ENCODE measurements at places on chromosomes 16 and 17.

- no peak for DNase-seq
These were observed 27.5 kb upstream of the HLF start for GRCh38 chr17:55237268-55237667.

DNA sequence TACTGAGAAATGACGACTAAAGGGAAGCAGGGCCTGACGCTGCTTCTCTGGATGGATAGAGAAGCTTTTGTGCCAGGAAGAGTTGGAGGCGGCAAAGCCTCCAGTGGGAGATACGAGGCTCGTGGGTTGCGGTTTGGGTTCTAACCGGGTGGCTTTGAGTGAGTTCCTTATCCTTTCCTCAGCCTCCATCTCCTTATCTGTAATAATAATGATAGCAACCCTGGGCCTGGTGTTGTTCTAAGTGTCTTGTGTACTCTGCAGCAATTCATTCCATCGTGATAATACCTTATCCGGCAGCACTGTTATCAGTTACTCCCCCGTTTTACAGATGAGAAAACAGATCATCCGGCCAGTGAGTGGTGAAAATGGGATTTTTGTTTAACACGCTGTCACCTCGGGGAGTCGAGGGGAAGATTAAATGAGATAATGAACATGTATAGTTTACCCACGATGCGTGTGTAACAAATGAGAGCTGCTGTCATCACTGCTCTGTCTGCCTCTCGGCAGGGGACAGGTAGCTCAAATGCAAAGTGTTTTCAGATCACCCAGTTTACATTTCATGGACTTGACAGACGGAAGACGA lies 52.0 kb upstream of the LHX1 start:
- DNase-seq = no peak

DNA sequence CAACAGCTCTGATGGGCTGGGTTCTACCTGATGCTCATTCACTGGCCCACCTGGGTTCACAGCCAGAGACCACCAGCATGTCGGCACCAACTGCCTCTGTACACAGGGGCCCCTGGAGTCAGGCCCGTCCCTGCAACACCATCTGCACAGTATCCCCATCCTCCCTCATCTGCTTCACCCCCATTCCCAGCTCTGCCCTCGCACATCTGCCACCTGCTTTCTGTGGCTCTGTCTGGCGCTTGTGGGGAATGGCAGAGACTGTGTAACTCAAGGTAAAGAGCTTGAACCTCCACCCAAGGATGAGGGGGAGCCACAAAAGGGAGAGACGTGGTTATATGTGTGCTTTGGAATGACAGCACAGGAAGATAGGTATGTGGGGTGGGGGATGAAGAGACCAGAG lies 27.2 kb downstream of the SMPD3 start:
- no peak for DNase-seq

GRCh38 chr16:67858500-67858899 lies 11.0 kb upstream of the CENPT start:
- no peak for DNase-seq

- no peak for DNase-seq
These were observed 255.6 kb upstream of the HSBP1 start for GRCh38 chr16:83552228-83552627.

DNA sequence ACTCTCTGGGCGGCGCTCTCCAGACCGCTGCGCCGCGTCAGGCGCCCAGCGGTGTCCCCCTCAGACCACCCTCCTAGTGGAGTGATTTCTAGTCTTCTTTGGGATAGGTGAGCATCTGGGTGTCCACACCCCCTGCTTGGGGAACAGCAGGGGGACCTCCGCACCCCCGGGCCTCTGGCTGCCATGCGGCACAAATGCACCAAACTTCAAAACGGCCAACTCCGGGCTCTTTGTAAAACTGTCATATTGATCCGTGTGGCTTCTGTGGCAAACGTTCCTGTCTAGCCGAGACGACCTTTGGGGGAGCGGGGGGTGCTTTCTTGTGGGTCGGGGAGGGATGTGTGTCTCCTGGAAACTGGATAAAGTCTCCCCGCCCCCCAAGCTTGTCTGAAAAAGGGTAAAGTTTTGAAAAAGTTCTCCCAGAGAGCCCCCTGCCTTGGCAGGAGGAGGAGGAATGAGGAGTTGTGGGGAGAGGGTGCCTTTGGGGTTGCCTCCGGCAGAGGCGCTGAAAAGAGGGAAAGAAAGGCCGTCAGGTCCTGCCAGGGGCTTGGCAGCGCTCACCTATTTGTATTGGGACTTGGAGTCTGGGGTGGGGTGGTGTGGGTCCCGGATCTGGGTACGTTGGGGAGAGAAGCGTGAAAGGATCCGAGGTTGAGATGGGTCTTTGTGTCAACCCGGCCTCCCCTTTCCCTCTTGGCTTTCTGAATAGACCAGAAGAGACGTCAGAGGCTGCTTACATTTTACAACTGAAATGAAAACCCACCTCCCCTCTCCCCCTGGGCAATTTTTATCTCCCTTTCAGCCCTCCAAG lies 2.2 kb upstream of the CHD3 start:
- DNase-seq = no peak

- DNase-seq = peak; percentile 69
These were observed 38.9 kb downstream of the MRPS23 start for GRCh38 chr17:57810721-57811637.

- no peak for DNase-seq
These were observed 30.2 kb upstream of the ULK2 start for GRCh38 chr17:19897903-19898302.

- DNase-seq = no peak
These were observed 233.8 kb upstream of the GSE1 start for GRCh38 chr16:85379041-85380001.

DNA sequence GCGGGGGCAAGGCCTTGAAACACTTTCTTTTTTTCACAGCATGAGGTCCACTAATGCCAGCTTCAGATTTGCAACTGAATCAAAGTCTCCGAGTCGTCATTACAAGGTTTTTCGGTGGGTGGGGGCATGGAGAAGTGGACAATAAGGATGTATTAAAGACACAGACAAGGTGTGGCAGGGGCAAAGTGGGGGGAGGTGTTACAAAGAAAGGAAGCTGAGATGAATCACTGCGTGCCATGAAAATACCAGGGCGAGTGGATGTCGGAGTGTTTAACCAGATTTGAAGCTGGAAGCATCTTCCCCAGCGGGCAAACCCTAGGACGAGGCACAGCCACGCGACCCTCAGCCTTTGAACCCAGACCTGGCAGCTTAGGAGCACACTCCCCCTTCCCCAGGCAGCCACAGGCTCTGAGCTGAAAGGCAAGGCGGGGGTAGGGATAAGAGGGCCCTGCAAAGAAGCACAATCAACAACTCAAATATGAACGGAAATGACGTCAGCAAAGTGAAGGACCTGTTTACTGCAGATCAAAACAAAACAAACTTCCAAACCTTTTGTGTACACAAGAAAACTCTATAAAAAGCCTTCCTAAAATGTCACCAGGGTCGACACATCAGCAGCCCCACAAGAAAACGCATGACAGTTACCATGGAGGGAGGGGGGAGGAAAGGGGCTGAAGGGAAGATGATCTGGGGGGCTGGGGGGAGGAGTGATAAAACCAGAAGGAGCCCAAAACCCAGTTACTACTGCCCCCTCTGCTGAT lies 5.6 kb upstream of the ZFHX3 start:
- DNase-seq = no peak

DNA sequence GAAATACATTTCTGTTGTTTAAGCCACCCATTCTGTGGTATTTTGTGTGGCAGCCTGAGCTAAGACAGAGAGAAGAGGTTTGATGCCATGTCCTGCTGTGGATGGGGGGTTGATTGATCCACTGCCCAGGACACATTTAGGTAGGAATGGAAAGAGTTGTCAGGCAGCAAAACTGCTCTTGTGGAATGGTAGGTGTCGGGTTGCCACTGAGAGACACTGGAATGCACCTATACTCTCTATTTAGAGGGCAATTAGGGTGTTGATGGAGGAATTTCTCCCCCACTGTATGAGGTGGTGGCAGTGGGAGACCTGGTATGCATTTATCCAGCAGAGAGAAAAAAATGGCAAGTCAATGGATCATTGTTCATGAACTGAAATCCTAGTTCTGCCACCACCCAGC lies 30.9 kb downstream of the CBLN1 start:
- no peak for DNase-seq

Measured in left forelimb (tissue), 1 donor.